Mucosa of gallbladder (tissue), 1 donor: ENCODE measurements at places on chromosomes 6 and 20. TPM values are rescaled to one million over a fixed set of nuclear protein-coding genes. Genes with fewer than 3 reads are reported as not detected.

GRCh38 chr6:146803601-146804000, 204.8 kb downstream of the ADGB start:
- no peak for DNase-seq

DNA sequence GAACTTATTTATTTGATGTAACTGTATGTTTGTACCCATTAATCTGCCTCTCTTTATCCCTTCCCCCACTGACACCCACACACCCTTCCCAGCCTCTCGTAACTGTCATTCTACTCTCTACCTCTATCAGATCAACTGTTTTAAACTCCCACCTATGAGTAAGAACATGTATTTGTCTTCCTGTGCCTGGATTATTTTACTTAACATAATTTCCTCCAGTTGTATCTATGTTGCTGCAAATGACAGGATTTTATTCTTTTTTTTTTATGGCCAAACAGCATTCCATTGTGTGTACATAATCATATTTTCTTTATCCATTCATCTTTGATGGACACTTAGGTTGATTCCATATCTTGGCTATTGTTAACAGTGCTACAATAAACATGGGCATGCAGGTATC, 49.3 kb downstream of the PHACTR2 start:
- DNase-seq: no peak

DNA sequence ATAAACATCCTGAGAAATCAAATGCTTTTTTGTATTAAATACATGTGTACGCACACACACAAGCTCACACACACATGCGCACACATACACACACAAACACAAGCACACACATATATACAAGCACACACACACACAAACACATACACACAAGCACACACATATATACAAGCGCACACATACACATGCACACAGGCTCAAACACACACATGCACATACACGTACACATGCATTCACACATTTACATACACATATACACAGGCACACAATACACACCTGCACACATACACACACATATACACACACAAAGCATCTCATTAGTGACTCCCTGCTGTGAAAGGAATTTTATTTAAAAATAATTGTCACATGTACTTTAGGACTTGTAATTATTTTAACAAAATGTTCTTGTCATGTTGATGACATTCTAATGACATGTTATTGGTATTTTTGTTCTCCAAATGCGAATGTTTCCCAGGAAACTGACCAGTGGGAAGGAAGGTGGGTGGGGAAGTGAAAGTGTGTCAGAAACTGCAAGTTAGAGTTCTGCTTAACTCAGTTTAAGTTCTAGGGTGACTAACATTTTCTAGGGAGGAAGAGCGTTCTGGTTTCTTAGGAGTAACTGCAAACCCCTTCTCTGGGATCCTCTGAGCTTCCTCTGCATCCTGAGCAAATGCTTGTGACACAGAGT, 113.9 kb upstream of the ZNF217 start:
- no peak for DNase-seq

GRCh38 chr6:20058912-20059311, 153.4 kb downstream of the MBOAT1 start:
- no peak for DNase-seq

GRCh38 chr6:45684476-45684875, 306.7 kb upstream of the SUPT3H start:
- no peak for DNase-seq

GRCh38 chr6:143236151-143236798, 175.6 kb downstream of the AIG1 start:
- DNase-seq: no peak

GRCh38 chr6:78850621-78851020, 16.7 kb upstream of the IRAK1BP1 start:
- no peak for DNase-seq

DNA sequence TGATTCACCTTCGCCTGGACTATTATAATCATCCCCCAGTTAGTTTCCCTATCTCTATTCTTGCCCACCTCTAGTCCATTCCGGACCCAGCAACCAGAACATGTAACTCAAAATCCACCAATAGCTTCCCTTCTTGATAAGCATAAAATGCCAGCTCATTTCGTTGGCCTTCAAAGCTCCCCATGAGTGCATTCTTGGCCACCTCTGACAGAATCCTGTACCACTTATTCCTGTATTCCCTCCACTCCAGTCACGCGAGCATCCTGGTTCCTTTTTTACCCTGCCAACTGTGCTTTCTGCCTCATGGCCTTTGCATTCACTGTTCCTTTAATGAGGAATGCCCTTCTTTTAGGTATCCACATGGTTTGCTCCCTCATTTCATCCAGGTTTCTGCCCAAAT, 36.7 kb downstream of the CYP24A1 start:
- no peak for DNase-seq

DNA sequence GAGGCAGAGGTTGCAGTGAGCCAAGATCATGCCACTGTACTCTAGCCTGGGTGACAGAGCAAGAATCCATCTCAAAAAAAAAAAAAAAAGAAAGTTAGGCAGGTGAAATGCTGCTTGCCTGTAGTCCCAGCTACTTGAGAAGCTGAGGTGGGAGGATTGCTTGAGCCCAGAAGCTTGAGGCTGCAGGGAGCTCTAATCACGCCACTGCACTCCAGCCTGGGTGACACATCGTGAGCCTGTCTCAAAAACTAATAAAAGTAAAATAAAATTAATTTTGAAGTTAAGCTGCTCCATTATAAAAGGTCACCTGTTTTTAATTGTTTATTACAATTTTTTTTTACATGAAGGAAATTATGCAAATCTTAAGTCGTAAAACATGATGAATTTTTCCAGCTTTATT, 23.2 kb upstream of the SAMHD1 start:
- no peak for DNase-seq

DNA sequence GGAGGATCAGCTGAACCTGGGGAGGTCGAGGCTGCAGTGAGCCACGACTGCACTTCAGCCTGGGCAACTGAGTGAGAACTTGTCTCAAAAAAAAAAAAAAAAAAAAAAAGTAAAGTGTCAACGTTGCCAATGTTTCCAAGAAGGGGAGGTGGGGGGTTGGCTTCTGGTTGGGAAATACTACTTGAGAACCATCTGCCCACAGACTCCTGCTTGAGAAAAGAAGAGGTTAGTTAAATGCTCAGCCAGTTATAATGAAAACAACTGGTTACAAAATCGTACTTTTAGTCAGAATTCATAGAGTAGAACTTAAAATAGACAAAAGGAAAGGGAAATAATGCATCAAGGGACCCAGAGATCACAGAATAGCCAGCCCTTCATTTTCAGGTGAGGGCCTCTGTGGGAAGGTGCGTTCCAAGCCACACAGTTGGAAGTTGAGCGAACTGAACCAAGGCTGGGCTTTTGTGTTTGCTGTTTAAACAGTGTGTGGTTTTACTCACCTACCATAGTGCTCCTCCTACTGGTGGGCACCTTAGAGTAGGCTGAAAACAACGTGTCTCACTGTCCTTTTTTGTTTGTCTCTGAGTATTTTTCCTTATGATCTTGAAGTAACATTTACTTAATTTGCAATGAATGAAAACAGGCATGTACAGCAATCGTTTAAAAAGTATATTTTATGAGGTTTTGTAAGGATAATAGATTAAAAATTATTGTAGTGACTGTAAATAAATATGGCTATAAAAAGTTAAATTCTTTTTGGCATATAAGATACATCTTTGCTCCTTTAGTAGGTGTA, 200.7 kb downstream of the BCAS1 start:
- DNase-seq: peak; percentile 83

DNA sequence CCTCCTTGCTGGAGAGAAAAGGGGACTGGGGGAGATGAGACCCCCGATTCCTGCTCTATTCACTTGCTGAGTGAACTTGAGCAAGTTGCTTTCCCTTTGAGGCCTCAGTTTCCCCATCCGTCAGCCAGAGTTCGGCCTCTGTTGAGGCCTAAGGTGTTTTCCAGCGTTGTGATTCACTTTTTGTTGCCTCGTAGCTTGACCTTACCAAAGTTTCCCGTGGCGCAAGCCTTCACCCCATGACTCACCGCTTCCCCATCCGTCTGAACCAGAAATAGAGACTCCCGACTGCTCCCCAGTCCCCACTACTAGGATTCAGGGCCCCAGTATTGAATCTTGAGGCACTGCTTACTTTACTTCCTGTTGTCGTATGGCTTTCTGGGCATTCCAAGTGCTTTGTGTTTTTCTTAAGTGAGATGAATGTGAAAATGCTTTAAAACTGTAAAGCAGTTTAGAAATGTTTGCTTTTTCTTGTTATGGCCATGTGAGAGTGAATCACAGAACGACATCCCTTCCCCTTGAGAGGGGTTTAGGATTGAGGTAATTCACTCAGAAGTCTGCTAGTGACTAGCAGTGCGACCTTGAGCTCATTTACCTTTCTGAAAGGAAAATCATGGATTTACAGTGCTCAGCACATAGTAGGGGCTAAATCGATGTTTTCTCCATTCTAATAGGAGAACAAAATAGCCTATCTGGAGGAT, 1.2 kb downstream of the CHMP4B start:
- DNase-seq: peak; percentile 56

- no peak for DNase-seq
Measured at GRCh38 chr6:90612313-90612680, 25.4 kb upstream of the MAP3K7 start.

- no peak for DNase-seq
Measured at GRCh38 chr6:156613996-156614395, 163.2 kb upstream of the ARID1B start.

The TFAP2D gene
- not detected for total RNA-seq

The BPIFA1 gene
- total RNA-seq: not detected

The SLC35B3 gene
- 24.1 TPM for total RNA-seq

The SPTLC3 gene
- total RNA-seq: 26.7 TPM

The OPRM1 gene
- not detected for total RNA-seq

The SOBP gene
- 11.0 TPM for total RNA-seq

The TINAG gene
- 8.8 TPM for total RNA-seq

The COL10A1 gene
- 0.09 TPM for total RNA-seq

The CST1 gene
- total RNA-seq: 28.7 TPM

The FOXQ1 gene
- total RNA-seq: 11.5 TPM
